ENCODE measurements at places on chromosomes 11 and 22.
A peak's percentile ranks its signal among the peaks of the same experiment; 100 is the strongest.

DNA sequence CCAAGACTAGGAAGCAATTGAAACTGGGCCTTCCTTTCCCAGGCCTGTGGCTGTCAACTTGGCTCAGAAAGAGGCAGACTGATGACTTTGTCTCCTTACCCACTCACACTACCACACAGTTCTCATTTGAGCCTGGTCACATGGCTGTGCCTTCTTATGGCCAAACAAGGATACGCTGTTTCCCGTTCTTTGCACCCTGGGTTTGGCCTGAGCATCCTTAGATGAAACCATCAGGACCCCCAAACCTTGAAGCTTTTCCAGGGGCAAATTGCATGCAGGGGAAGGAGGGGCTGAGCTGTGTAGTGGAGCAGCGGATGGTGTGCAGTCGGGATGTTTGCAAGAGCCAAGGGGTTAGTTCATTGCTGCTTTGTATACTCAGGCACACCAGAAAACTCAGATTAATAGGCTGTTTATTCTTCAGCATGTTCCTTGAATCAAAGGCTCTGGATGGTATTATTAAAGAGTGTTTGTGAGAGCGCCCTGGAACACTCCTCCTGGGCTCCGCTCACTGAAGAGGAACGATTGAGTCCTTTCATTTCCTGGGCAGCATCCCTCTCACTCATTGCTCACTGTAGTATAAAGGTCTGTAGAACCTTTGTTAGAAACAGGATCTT is 69.8 kb downstream of the ARFGAP2 start:
- no peak overlapping the region for H3K4me3 ChIP-seq
- H3K27ac ChIP-seq = no peak overlapping the region

DNA sequence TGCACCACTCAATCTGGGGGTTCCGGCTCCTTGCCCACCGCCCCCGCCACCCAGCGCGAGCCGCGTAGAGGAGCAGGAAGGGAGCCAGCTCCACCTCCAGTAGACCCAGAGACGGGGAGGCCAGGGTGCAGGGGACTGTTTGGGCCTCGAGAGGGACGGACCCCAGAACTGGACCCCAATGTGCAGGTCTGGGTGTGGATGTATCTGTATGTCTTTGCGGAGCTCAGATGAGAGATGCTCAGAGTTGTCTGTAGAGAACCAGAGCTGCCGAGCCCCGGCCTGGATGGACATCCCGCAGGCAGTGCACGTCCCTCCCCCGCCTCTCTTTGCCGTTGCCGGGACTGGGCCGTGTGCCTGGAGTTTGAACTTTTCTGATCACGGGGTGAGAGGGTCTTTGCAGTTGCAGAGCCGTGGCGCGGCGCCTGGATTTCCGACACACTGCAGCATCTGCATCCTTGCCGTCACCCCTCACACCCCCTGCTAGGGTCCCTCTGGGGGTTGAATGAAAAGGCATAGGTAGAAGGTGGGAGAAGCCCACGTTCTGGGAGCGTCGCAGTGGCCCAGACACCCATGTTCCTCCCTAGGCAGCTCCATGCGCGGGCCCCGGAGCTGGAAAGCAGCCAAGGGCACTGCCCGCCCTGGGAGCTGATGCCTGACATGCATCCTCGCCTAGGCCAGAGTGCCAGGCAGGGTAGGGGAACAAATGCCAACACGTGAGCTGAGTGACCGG is 105.2 kb downstream of the KCNQ1 start:
- H3K4me1 ChIP-seq = peaks cover 49% of the 10 kb centered on the region
- no peak overlapping the region for H3K27ac ChIP-seq
- no peaks in the 10 kb centered on the region for H3K27me3 ChIP-seq
- no peak for ATAC-seq
- H3K36me3 ChIP-seq = peaks cover 27% of the 10 kb centered on the region
- H3K4me3 ChIP-seq = no peak overlapping the region

DNA sequence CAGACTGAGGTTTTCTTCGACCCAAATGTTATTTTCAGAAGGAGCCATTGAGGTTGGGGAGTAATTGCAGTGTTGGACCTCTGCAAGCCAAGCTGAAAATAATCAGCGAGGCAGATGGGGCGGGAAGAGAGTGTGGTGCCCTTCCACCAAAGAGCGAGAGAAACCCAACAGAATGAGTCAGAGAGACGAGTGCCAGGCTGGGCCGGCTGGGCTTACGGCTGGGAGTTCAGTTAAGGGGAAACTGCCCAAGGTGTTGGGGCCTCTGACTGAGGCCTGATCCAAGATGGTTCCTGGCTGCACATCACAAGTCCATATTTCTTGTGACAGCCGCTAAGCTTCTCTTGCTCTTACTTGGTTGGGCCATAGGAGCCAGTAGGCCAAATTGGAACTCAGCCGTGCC is 30.4 kb upstream of the CREB3L1 start:
- peaks cover 11% of the 10 kb centered on the region for H3K4me1 ChIP-seq
- ATAC-seq = no peak
- H3K36me3 ChIP-seq = no peaks in the 10 kb centered on the region
- H3K4me3 ChIP-seq = no peak overlapping the region
- no peak overlapping the region for H3K27ac ChIP-seq

GRCh38 chr11:1618231-1618630 is 3.7 kb downstream of the KRTAP5-4 start:
- ATAC-seq = no peak
- no peak overlapping the region for H3K4me3 ChIP-seq
- H3K4me1 ChIP-seq = peaks cover 6% of the 10 kb centered on the region
- H3K27me3 ChIP-seq = peaks cover 71% of the 10 kb centered on the region
- no peaks in the 10 kb centered on the region for H3K36me3 ChIP-seq

DNA sequence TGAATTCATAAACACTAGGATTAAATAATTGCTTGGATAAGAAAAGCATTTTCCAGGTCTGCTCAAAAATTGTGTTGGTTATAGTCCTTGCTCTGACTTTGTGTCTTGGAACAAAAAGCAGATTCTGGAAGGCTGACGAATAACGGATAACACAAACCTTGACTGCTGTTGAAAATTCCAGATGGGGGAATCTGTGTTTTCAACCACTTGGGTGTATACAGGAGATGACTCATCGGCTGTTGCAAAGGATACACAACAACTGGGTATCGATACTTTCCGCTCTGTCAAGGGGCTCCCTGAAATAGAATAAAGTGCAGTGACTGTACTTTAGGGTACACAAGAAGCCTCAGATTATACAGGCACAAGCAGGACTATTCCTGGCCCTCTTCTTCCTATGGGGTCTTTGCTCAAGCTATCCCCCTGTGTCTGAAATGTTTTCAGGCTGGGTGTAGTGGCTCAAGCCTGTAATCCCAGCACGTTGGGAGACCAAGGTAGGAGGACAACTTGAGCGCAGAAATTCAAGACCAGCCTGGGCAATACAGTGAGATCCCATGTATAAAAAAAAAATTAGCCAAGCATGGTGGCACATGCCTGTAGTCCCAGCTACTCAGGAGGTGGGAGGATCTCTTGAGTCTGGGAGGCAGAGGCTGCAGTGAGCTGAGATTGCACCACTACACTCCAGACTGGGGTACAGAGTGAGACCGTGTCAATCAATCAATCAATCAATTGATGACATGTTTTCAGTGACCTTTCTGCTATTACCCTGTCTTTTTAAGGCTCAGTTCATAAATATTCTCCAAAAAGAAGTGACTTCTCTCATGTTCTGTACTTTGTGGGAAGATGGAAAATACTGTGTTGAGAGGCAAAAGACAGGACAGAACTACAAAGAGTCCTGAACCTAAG is 48.6 kb upstream of the UCP3 start:
- no peak for ATAC-seq
- H3K27ac ChIP-seq = no peak overlapping the region
- no peak overlapping the region for H3K4me3 ChIP-seq
- H3K36me3 ChIP-seq = peaks cover 57% of the 10 kb centered on the region
- H3K4me1 ChIP-seq = peaks cover 2% of the 10 kb centered on the region

DNA sequence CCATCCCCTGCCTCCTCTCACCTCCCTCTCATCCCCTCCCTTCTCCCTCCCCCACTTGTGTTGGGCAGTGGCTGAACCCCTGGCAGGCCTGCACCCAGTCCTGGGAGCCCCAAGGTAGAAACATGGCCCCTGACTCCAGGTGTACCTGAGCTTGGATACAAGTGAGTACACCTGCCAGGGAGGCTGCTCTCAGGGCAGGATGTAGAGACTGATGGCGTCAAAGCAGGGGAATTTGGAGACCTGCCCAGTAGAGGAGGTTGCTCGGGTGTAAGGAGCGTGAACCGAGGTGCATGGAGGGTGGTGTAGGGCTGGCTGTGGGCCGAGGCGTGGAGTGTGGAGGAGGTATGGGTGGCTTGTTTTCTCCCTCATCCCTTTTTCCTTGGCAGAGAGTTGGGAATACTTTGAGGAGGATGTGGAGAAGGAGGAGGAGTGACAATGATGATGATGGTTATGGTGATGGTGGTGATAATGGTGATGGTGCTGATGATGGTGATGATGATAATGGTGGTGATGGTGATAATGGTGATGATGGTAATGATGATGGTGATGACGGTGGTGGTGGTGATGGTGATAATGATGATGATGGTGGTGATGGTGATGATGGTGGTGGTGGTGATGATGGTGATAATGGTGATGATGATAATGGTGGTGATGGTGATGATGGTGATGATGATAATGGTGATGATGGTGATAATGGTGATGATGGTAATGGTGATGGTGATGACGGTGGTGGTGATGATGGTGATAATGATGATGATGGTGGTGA is 12.3 kb downstream of the MRGPRG start:
- no peak for ATAC-seq
- H3K4me3 ChIP-seq = no peak overlapping the region
- no peaks in the 10 kb centered on the region for H3K36me3 ChIP-seq
- no peak overlapping the region for H3K27ac ChIP-seq

- no peak for ATAC-seq
- no peaks in the 10 kb centered on the region for H3K27me3 ChIP-seq
- no peak overlapping the region for H3K27ac ChIP-seq
Observed at GRCh38 chr11:56846631-56847576, 98.4 kb upstream of the OR9G4 start.

- H3K4me3 ChIP-seq = no peak overlapping the region
- no peaks in the 10 kb centered on the region for H3K36me3 ChIP-seq
- ATAC-seq = no peak
- H3K27me3 ChIP-seq = peaks cover 47% of the 10 kb centered on the region
Observed at GRCh38 chr11:102807921-102808320, 10.0 kb upstream of the MMP1 start.

GRCh38 chr22:46604306-46604690 is 15.9 kb upstream of the GRAMD4 start:
- peaks cover 37% of the 10 kb centered on the region for H3K4me1 ChIP-seq
- ATAC-seq = peak; percentile 88
- H3K27me3 ChIP-seq = no peaks in the 10 kb centered on the region
- peak overlapping the region; percentile 38 for H3K4me3 ChIP-seq

GRCh38 chr11:75025561-75025960 is 36.8 kb downstream of the NEU3 start:
- H3K4me1 ChIP-seq = no peaks in the 10 kb centered on the region
- ATAC-seq = no peak
- H3K4me3 ChIP-seq = no peak overlapping the region
- H3K36me3 ChIP-seq = no peaks in the 10 kb centered on the region
- no peak overlapping the region for H3K27ac ChIP-seq
- no peaks in the 10 kb centered on the region for H3K27me3 ChIP-seq

GRCh38 chr11:17490938-17491337 is 14.3 kb upstream of the ABCC8 start:
- H3K36me3 ChIP-seq = no peaks in the 10 kb centered on the region
- H3K27me3 ChIP-seq = peaks cover 36% of the 10 kb centered on the region
- H3K4me1 ChIP-seq = no peaks in the 10 kb centered on the region
- no peak overlapping the region for H3K4me3 ChIP-seq
- no peak for ATAC-seq

DNA sequence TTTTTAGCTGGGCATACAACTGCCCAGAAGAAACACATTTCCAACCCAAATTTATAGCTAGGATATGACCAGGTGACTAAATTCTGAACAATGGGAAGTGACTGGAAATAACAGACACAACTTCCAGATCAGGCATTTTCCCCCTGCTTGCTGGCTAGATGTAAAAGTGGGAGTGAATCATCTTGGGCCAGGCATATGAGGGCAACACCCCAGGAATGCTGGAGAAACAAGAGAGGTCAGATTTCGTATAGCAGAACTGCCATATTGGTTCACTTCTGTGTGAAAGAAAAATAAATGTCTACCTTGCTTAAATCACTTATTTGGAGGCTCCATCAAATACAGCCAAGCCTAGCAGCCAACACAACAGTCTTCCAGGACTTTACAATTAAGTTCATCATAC is 7.4 kb downstream of the ATL3 start:
- H3K27me3 ChIP-seq = no peaks in the 10 kb centered on the region
- no peak for ATAC-seq
- no peak overlapping the region for H3K27ac ChIP-seq
- no peak overlapping the region for H3K4me3 ChIP-seq
- peaks cover 25% of the 10 kb centered on the region for H3K4me1 ChIP-seq

- H3K36me3 ChIP-seq = no peaks in the 10 kb centered on the region
- no peaks in the 10 kb centered on the region for H3K27me3 ChIP-seq
- H3K4me1 ChIP-seq = peaks cover 63% of the 10 kb centered on the region
- ATAC-seq = no peak
Observed at GRCh38 chr11:316891-317301, 3.1 kb downstream of the IFITM1 start.

DNA sequence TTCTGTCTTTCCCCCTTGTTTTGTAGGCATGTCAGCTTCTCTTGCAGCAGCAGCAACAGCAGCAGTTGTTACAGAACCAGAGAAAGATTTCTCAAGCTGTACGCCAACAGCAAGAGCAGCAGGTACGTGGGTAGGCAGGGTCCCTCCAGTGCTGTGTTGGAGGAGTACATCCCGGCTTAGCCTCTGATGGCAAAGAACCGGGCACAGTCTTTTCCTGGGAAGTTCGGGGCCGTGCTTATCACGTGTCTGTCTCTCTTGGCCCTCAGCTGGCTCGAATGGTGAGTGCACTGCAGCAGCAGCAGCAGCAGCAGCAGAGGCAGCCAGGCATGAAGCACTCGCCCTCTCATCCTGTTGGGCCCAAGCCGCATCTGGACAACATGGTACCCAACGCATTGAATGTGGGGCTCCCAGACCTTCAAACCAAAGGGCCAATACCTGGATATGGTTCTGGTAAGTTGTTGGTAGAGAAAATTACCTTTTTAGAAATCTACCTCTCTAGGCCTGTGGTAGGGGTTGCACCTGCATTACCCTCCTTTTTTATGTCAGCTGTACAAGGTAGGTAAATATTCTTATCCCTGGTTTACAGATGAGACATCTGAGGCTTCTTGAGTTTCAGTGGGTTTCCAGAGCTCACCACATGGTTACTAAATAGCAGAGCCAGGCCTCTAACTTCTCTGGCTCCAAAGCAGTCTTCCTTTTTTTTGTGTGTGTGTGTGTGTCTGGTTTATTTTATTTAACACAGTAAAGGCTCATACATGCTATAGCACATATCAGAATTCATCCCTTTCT is 45.2 kb upstream of the ADSL start:
- no peaks in the 10 kb centered on the region for H3K4me1 ChIP-seq
- H3K27ac ChIP-seq = no peak overlapping the region
- no peaks in the 10 kb centered on the region for H3K27me3 ChIP-seq
- peaks cover 52% of the 10 kb centered on the region for H3K36me3 ChIP-seq
- H3K4me3 ChIP-seq = no peak overlapping the region

- no peak overlapping the region for H3K27ac ChIP-seq
- H3K4me3 ChIP-seq = no peak overlapping the region
- no peaks in the 10 kb centered on the region for H3K4me1 ChIP-seq
Observed at GRCh38 chr22:49353235-49353634, 474.4 kb downstream of the BRD1 start.

DNA sequence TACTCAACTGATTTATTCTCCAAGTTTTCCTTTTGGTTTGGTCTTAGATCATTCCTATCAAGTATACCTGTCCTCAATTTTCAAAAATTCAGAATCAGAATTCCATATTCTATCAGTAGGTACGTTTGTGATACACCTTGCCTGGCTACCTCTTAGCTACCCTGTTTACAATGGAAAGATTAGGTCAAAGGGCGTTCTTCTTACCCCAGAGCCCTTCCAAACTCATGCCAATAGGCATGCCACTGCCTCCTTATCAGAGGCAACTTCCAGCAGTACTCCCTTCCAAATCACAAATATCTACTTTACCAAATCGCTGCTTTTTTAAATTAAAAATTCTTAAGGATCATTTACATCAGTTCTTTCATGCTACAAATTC is 1.0 kb downstream of the PATL1 start:
- peak overlapping the region; percentile 92 for H3K4me3 ChIP-seq
- peak overlapping the region; percentile 97 for H3K27ac ChIP-seq
- ATAC-seq = no peak
